Neuronal stem cell (in vitro differentiated cells): ENCODE measurements at places on chromosomes 11 and 22.

GRCh38 chr11:110349138-110349996, 53.0 kb upstream of the RDX start:
- no peak for DNase-seq

DNA sequence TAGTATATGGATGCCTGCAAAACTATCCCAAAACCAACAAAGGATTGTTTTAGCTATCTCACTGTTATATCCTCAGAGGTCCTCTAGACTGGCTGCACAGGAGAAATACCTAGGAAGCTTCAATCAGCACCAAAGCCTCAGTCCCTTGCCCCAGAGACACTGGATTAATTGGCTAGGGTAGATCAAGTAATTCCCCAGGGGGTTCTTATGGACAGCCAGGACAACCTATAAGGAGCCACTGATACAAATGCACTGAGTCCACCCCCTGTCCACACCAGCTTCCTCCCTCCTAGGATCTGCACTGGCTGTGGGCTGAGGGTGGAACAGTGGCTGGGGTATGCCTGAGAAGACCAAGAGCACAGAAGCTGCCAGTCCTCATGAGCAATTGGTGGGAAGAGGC, 16.3 kb downstream of the ADORA2A start:
- DNase-seq: no peak

DNA sequence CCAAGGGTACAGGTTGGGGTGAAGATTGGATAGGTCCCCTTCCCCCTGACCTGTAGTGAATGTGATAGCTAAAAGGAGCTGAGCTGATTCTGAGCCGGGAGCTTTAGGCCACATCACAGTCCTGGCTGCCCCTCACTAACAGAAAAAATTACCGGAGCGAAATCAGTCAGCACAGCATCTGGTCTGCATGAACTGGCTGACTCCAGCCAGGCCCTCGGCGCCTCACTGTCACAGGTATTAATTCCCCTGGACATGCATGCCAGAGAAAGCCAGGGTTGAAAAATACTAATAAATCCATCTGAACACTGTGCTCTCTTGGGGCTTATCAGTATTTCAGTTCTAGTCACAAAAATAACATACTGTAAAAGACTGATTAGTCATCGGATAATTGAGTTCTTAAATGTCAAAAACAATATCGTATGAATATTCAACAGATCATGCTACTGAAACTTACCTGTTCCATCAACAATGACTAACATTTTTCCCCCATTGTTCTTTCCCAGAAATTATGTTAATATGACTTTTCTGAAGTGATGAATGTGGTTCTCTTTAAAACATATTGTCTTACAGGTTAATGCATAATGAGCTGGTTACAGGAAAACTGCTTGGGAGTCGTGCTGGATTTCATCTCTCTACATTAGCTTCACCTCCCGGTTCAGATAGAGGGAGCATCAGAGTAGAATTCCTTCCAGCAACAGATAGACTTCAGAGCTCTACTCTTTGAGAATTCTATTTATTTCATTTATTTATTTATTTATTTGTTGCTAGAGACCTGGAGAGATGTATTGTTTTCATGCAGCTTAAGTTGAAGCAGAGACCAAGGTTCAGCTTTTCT, 387.7 kb downstream of the NXPE2 start:
- DNase-seq: no peak

- DNase-seq: no peak
Measured at GRCh38 chr11:91921974-91922373, 302.6 kb upstream of the FAT3 start.

DNA sequence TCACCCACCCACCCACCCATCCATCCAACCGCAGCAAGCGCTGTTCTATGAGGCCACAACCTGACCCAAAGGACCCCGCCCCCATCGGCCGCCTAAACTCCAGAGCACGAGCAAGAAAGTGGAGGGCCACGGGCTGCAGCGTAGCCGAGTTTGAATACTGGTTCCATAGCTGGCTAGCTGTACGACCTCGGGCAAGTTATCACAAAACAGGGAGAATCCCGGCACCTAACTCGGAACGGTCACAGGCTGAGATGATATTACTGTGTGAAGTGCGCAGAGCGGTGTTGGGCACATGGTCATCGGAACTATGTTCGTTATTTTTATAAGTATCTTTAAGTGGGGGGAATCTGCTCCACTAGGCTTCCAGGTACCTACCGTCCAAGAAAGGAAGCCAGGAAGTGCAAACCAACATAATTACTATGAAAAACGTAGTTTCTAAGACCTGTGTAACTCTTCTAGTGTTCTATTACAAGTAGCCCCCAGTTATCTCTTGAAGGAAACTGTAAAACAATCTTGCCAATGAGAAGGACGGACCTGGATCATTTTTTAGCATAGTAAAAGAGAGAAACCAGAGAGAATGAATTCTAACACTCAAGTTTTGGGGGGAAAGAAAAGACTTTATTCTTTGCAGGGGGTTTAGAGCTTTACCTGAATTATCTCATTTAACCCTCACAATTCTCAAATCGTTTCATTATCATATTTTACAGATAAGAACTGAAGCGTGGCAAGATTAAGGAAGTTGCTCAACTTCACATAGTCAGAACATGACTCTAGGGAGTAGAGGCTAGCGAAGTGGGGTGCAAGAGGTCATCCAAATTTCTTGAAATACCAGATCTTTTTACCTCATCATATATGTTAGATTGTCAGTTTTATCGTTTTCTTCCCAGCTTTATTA, 663 bp upstream of the BUD13 start:
- no peak for DNase-seq

- no peak for DNase-seq
Measured at GRCh38 chr11:114090976-114091375, 31.5 kb downstream of the ZBTB16 start.

DNA sequence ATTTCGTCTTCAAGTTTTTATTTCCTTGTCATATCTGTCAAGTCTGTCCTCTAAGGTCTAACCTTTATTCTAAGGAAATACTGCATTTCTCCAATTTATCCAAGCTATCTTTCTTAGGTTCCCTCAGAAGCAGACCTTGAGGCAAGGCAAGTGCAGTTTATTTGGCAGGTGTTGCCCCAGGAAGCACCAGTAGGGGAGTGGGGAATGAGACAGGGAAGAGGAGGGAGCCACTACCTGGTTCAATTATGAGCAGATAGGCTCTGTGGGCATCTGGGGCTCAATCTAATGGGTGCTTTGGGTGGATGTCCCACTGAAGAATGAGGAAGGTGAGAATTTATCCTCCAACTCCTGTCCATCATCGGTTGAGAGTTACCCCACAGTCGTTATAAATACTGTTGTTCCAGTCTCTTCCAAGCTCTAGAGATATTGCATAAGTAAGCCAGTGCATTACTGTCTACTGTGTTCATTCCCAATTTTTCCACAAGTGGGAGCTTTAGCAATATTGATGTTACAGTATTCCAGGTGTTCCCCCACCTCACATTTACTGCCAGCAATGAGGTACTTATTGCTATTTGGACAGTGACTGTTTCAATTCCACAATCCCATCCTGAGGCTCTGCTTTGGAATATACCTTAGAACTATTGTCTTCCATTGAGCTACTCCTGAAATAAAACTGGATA, 154.9 kb upstream of the CEP126 start:
- DNase-seq: no peak

DNA sequence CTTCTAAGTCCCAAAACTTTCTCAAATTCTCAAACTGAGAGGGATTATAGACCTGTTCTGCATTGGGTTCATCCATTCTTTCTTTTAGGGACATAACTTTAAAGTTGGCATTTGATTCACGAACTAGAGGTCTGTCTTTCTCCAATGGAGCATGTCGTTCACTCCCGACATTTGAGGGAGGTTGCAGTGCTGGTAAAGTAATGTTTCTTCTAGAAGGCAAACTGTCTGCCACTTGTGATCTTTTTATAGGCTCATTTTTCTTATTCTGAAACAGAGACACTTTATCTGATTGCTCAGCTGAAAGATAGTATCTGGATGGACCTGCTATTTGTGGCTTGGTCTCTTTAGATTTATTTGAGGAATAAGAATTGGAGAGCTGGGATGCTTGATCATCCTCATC, 40.4 kb upstream of the CCDC89 start:
- DNase-seq: no peak

- DNase-seq: no peak
Measured at GRCh38 chr11:21037850-21038249, 368.5 kb downstream of the NELL1 start.

DNA sequence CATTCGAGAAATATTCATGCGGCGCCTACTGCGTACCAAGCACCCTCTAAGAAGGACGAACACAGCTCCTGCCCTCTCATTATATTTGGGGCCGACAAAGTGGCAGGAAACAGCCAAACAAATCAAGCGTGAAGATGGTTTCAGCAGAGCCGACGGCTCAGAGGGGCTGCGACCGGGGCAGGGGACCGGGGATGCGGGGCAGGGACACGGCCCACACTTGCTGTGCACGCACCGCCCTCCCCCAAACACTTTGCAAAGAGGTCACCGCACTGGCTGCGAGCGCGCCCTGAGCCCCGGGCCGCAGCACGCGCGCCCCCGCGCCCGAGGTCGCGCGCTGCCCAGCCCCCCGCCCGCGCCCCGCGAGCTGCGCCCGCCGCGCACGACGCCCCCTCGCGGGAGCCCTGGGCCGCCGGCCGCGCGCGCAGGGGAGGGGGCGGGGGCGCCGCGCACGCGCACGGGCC, 255 bp upstream of the SYNGR1 start:
- peak; percentile 62 for DNase-seq

GRCh38 chr11:86072211-86072610, 3.3 kb upstream of the PICALM start:
- no peak for DNase-seq

GRCh38 chr22:19896665-19897355, 42.1 kb upstream of the GNB1L start:
- DNase-seq: no peak

- DNase-seq: no peak
Measured at GRCh38 chr11:102147015-102147414, 36.8 kb downstream of the YAP1 start.
